NB4 (cell line): ENCODE measurements at places on chromosomes 16 and 17.

- no peak for DNase-seq
Observed at GRCh38 chr17:67241719-67242341, 3.2 kb downstream of the HELZ start.

GRCh38 chr17:2656283-2656682, 55.3 kb downstream of the CLUH start:
- DNase-seq = no peak

GRCh38 chr17:17060930-17061329, 18.7 kb downstream of the MPRIP start:
- DNase-seq = no peak

- DNase-seq = no peak
Observed at GRCh38 chr16:67441907-67442306, 11.0 kb downstream of the HSD11B2 start.

- peak; percentile 61 for DNase-seq
Observed at GRCh38 chr16:71645450-71645849, 19.5 kb downstream of the MARVELD3 start.

- peak; percentile 9 for DNase-seq
Observed at GRCh38 chr17:6969323-6969726, 26.5 kb upstream of the ALOX12 start.

DNA sequence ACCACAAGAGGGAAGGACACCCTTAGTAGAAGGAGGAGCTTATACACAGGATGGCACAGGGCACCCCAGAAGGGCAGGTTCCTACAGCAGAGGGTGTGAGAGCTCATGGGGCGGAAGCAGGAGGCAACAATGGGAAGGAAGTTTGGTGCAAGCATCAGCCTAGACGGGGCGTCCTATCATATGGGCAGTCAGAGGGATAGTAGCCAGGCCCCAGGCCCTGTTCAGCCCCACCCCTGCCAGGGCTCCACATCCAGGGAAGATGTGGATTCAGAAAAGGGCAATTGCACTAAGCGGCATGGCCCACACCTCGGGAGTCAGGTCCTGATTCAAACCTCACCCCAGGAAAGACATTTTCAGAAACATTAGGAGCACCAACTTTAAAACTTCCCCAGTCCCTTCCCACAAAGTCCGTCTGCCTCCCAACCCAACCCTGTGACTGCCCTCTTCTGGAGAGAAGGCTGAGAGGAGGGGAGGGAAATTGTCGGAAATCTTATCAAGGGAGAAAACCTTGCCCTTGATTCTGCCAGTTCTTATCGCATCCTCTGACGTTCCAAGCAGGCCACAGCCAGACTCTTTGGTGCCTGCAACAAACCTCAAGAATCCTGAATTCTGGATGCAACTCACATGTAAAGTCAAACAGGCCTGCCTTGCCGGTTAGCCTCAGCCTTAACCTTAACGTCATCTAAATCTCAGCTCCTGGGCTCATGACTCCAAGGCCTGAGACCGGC, 198.8 kb upstream of the CDH5 start:
- DNase-seq = no peak
